ENCODE measurements at places on chromosomes 16 and 17.

DNA sequence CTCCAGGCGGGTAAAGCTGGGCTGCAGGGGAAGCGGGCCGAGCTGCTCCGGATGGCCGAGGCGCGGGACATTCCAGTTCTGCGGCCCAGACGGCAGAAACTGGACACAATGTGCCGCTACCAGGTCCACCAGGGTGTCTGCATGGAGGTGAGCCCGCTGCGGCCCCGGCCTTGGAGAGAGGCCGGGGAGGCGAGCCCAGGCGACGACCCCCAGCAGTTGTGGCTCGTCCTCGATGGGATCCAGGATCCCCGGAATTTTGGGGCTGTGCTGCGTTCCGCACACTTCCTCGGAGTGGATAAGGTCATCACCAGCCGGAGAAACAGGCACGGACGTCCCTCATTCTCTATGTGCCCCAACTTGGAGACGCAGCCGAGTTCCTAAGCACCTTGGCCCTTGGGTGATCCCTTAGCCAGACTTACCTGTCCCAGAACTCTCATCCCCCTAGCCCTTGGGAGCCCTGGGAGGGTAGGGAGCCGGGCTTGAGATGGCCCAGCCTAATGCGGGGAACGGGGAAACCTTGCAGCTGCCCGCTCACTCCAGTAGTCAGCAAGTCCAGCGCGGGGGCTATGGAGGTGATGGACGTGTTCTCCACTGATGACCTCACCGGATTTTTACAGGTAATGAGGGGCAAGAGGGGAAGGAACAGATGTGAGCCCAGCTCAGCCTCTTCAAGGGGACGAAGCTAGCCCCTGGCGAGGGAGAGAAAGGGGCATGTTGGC, 806 bp downstream of the MRM1 start:
- no peak for DNase-seq

GRCh38 chr17:17363638-17364337, 60.6 kb downstream of the NT5M start:
- DNase-seq: no peak

DNA sequence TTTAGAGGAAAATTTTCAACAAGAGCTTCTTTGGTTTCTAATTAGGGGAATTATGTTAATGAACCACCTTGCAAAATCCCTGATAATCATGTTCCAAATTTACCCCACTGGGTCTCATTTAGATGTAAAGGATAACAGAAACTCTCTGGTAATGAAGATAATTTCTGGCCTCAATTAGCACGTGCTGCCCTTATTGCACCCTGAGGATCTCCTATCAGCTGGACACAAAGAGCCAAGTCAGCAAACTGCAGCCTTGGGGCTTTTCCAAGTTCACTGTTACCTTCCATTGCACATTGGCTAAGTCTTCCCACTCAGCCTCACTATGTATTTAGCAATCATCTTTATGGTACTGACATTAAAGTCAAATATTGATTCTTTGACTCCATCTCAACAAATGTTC, 78.1 kb downstream of the GP2 start:
- DNase-seq: no peak

GRCh38 chr17:5249615-5250014, 15.0 kb upstream of the SCIMP start:
- DNase-seq: peak; percentile 65

GRCh38 chr17:329784-330420, 22.7 kb downstream of the RPH3AL start:
- no peak for DNase-seq

- DNase-seq: no peak
Measured at GRCh38 chr16:67678354-67679023, 11.9 kb downstream of the C16orf86 start.

Data from CD8-positive, alpha-beta T cell (primary cell).